Left kidney (tissue), 8 donors: ENCODE measurements at places on chromosomes 2 and 18. TPM values are rescaled to one million over a fixed set of nuclear protein-coding genes. Genes with fewer than 3 reads are reported as not detected.

DNA sequence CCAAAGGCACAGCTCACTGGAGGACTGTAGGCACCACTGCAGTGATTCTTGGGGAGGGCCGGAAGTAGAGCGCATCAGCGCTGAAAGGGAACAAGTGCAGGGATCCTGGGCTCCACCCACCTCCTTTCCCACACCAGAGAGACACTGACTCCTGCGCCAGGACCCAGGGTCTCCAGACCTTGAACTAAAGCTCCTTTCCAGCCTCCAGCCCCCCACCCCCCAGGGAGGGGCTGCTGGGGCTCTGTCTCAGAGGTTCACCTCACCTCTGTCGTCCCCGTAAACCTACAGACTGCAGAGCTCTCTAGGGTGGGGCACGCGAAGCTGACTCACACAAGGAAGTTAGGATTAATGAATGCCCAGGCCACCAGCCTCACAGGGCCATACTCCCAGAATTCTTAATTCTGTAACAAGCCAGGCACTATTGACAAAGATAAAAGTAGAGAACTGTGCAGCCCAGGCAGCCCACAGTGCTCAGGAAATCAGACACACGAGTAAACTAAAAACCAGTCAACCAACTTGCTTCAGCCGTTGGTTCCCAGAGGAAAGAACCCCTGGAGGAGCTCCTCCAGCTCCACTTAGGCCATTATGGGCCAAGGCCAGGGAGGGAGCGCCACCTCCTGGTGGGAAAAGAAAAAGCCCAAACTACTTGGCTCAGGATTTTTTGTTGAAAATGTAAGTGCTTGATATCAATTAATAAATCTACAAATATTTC lies 45.1 kb upstream of the ACAA2 start:
- peak; percentile 70 for DNase-seq

DNA sequence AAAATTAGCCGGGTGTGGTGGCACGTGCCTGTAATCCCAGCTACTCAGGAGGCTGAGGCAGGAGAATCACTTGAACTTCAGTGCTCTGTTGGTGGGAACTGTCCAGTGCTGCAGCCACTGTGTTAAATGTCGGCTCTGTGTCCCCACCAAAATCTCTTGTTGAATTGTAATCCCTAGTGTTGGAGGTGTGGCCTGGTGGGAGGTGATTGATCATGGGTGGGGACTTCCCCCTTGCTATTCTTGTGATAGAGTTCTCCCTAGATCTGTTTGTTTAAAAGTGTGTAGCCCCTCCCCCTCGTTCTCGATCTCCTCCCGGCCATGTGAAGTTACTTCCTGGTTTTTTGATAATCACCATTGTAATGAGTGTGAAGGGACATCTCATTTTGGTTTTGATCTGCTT lies 9.8 kb upstream of the RPL31 start:
- DNase-seq = no peak

- DNase-seq = no peak
Measured at GRCh38 chr2:43212216-43212835, 14.1 kb downstream of the ZFP36L2 start.

DNA sequence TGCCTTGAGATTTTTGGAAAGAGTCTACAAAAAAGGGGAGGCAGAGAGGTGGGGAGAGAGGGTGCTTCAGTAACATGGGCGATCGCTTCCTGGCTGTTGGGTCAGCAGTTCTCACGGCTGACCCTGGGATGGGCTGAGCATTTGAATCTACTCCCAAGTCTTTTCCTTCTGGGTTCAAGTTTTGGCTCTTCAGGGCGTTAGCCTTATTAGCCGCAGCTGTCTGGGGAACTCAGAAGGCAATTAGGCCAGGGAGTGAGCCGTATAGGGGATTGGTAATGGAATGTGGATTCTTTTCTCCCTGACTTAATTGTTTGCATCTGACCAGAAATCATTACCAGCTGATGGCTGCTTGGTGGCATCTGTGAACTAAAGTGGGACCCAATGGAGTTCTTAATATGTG lies 250.5 kb upstream of the SKOR2 start:
- DNase-seq = no peak

DNA sequence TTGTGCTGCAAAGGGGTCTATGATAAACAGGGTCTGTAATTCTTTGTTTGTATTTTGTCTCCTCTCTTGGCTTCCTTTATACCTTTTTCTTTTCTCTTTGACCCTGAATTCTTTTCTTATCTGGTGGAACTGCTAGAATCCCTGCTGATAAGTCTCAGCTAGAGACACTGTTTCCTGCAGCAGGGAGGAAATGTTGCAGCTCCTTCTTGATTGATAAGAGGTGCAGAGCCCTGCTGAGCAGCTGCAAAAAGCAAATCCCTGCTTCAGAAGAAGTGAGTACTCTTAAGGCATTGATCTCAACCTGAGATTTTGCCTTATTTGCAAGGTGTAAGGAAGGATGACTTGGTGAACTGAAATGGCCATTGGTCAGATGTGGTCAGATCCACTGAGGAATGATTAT lies 167.8 kb downstream of the NUP35 start:
- DNase-seq = no peak

DNA sequence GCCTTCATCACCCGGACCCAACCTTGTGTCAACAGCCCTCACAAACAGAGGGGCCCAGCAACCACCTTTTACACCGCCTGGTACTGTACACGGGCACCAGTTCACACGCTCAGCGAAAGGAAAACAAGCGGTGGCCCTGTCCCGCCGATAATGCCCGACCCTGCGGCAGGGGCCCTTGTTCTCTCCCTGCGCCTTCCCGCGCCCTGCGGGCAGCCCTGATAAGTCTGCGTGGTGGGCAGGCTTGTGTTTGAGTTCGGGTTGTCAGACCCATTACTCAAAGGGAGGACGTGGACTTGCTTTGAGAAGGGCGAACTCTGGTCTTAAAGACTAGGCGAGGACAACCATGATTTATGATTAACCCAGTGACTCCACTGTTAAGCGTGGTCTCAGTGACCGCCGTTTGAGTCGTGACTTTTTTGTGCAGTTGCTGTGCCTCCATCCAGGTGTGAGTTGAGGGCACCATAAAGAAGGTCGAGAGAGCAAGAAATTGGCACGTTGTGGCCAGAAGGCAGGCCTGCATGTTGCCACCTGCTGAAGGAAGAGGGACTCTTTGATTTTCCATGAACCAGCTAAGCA lies 167.4 kb upstream of the GATA6 start:
- no peak for DNase-seq

The FOXI3 gene
- polyA plus RNA-seq = 0.22 TPM

The ERCC3 gene
- 86.4 TPM for polyA plus RNA-seq

The NEMP2 gene
- polyA plus RNA-seq = 14.5 TPM
